ENCODE measurements at places on chromosomes 13 and 19.
A peak's percentile ranks its signal among the peaks of the same experiment; 100 is the strongest.

DNA sequence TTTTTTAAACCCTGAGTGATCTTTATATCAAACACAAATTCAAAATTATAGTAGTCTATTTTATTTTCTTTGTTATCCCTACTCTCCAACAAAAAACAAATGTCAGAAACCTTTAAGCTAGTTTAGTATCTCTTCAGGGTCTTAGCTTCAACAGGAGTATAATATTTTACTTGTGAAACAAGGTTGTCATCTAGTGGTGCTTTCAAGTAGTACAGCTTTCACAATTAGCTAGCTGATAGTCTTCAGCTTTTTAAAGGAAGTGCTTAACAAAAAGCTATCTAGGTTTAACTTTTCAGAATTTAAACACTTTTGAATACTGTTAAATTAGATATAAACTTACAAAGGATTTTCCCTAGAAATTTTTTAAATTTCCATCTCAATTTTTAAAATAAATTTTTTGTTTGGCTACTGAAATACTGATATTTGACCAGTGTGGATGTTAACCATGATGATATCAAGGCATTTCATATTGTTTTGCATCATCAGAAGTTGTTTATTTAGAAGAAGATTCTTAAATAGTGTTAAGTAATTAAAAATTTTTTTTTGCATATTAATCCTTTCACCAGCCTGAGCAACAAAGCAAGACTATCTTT is 34.2 kb downstream of the TDRD3 start:
- peak; percentile 77 for DNase-seq

DNA sequence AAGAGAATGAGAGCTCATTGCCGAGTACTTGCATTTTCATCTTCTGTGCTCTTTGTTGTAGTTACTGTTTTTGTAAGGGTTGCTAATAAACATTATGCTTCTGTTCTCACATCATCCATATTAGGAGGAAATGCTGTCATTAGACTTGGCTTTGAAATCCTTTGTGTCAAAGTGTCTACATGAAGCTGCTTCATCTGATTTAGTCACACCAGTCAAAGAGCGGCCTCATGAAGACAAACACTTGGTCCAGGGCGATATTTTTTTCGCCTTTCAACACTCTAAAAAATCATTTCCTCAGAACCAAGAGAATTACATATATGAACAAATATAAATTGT is 105.0 kb downstream of the SPRY2 start:
- no peak for DNase-seq

DNA sequence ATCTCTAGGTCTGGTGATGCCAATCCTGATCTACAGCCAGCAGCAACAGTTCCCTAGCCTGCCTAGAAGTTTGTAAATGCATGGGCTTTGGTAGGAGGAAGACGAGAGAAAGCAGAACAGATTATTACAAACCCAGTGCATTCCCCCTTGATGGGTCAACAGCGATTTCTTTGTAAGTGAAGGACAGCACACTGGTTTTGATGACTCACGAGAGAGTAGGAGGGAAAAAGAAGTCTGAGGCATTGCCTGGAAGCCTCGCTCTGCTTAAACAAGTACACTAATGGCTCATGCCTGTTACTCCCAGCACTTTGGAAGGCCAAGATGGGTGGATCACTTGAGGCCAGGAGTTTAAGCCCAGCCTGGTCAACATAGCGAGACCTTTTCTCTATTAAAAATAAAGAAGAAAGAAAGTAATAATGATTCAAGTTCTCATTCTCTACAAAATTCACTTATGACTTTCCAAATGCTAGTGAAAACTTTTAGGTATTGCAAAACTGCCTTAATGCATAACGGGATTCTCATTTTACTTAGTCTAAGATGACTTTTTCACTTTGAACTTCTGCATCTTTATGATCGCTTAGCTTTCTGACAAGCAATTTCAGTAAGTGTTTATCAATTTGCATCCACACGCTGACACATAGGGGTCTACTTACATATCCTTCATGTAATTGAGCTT is 47.7 kb upstream of the USPL1 start:
- peak; percentile 10 for DNase-seq

GRCh38 chr13:36000028-36000427 is 131.2 kb downstream of the DCLK1 start:
- no peak for DNase-seq

GRCh38 chr19:33456076-33456844 is 65.3 kb downstream of the PEPD start:
- DNase-seq, result no peak

DNA sequence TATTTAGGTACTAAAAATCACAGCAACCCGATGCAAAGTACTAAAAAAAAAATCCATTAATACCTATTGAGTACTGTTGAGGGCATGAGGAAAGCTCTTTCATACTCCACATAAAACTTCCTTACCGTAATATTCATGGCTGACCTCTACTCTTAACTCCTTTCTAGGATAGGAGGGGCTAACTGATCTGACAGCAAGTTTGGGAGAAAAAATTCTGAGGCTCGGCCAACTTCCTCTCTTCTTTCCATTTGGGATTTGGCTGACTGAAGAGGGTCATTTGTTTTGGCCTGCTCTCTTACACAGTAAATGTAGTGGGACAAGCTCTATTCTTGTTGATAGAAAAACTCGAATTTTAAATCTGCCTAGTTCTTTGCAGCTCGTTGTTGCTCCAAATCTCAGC is 9.4 kb upstream of the USPL1 start:
- no peak for DNase-seq

- no peak for DNase-seq
Observed at GRCh38 chr13:99386495-99386894, 79.3 kb upstream of the GPR183 start.

DNA sequence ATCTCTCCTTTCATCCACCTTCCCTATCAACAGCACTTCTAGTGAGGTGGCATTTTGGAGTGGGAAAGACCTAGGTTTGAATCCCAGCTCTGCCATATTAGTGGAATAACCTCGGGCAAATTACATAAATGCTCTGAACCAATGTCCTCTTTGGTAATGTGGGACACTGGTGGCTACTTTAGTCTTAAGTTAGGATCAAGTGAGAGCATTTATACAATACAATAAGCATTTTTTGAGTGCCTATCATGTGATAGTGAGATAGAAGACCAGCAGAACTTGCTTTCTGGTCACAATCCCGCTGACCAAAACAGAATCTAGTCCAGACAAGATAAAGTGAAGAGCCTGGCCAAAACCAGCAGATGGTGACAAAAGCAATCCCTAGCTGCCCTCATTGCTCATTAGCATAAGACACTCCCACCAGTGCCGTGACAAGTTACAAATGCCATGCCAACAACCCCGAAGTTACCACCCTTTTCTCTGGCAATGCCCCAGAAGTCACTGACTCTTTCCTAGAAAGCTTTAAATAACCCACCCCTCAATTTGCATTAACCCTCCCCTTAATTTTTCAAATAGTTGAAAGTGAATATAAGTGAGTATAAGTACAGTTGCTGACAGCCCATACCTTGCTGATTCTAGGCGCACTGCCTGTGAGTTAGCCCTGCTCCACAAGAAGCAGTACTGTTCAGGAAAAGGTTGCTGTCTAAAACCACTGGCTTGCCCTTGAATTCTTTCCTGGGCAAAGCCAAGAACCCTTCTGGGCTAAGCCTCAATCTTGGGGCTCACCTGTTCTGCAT is 28.9 kb upstream of the KPNA3 start:
- peak; percentile 27 for DNase-seq

DNA sequence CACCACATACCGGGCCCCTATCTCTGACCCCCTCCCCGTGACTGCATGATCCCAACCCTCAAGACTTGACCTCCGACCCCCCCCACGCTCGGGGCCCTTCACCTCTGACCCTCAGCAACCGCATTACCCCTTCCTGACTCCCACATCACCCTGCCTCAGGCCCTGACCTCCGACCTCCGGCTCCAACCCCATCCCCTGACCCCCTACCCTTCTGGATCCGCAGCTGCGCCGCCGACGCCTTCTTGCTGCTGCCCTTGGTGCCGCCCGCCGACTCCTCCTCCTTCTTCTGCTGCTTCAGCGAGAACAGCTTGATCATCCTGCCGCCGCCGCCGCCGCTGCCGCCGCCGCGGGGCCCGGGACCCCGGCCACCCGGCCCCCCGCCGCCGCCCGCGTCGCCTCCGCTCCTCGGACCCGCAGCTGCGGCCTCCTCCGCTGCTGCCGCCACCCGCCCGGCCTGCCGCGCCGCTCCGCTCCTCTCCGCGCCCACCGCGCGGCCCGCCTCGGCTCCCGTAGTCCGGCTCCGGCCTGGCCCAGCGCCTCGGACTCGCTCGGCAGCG is at the start of gene UBE2M:
Gene UBE2M (minus strand): TSS at position 546 of the 557 bp plus-strand sequence. CDS start 230 bp downstream, at position 316.
- no peak for DNase-seq

DNA sequence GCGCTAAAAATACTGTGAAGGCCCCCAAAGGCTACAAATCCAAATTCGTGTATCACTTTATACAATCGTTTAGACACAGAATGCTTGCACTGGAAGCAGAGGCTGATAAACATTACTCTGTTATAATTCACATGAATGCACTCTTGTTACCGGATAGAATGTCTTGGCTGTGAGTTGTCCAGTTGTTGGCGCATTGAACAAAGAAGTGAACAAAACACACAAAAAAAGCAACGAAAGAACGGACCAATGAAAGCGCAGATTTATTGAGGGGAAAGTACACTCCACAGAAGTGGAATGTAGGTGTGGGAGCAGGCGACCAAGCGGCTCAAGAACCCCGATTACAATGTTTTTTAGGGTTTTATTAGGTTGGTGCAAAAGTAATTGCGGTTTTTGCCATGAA is 529 bp upstream of the ZNF418 start:
- no peak for DNase-seq

GRCh38 chr19:21143854-21144253 is 2.0 kb downstream of the ZNF431 start:
- peak; percentile 3 for DNase-seq

- no peak for DNase-seq
Observed at GRCh38 chr13:44758630-44759383, 182.7 kb upstream of the TSC22D1 start.

- DNase-seq, result no peak
Observed at GRCh38 chr13:19329365-19329764, 147.7 kb upstream of the TUBA3C start.

- no peak for DNase-seq
Observed at GRCh38 chr13:112582263-112582662, 5.7 kb downstream of the TUBGCP3 start.

- no peak for DNase-seq
Observed at GRCh38 chr19:29964171-29964570, 22.1 kb downstream of the URI1 start.

DNA sequence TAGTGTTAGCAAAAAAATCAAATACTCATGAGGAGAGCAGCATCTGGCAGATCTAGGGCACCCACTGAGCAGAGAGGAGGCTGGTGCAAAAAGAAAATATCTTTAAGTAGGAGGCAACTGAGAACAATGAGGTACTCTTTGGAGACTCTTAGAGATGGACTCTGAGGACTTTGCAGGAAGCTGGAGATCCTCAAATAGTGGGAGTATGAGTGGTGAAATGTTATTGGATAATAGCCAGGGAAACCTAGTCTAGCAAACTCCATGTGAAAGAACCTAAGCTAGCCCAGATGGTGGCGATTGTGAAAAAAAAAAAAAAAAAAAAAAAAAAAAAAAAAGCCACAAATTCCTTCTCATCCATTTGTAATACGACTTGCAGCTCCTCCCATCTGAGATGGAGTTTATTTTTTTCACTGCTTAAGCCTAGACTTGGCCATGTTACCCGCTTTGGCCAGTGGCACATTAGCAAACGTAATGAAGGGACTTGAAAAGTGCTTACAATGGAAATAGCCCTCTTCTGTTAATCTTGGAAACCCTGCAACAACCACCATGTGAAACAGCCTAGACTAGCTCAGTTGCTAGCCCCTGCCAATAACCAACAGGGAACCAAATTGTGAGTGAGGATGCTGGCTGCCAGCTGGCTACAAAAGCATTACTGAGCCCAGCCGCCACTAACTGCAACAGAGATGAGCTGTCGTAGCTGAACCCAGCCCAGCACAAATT is 476.2 kb downstream of the KLF12 start:
- no peak for DNase-seq

DNA sequence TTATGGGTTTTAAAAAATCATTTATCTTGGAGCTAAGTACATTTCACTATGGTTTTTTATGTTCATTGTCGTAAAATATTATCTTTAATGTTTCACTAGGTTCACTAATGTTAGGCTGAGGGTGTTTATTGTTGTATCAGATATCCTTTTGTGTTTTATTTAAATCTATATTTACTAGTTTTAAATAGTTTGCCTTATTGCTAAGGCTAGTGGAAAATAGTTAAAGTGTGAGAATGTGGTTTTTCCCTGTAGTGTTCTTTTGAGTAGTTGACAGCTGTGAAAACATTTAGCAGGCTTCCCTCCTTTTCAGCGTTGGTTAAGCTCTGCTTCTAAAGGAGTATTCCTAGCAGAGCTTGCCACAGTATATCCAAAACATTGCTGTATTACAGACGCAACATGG is 139.0 kb downstream of the TM9SF2 start:
- no peak for DNase-seq

DNA sequence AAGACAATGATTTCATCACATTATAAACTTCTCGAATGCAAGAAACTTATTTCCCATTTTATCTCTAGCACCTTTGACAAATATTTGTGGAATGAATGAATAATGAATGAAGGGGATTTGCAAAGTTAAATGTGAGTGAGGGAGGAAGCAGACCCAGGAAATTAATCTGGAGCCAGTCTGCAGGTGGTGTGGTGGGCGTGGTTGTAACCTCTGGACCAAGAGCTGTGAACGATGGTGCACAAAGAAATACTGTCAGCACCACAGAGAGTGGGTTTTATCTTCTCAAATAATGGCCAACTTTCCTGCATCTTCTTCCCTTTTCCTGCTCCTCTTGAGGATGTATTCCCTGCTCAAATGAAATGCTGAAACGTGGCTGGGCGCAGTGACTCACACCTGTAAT is 11.0 kb upstream of the ZNF792 start:
- DNase-seq, result no peak

DNA sequence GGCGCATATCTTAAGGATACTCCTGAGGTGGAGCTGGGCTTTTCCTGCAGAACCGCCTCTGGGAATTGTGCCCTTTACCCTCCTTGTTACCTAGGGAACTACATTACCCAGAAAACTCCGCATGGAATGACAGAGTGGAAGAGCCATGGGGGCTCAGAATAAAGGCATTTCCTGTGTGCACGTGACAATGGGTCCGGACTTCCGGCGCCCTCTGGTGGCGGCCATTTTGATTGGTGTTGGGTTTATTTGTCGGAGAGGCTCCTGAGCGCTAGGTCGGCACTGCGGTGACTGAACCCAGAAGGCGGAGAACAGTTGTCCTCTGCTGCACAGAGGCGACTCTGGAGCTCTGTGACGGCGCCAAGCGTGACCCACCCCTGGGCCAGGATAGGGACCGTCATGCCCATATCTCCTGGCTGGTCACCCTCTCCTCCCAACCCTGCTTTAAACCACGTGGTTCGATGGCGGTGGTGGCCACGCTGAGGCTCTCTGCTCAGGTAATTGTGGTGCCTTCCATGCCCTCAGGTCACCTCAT is at the start of gene ZNF587B:
Gene ZNF587B (plus strand): TSS at position 229 of the 532 bp plus-strand sequence. CDS start 230 bp downstream, at position 459.
- peak; percentile 72 for DNase-seq

Measured in erythroblast (primary cell).